RKO (cell line): ENCODE measurements at places on chromosomes 6 and 20.

DNA sequence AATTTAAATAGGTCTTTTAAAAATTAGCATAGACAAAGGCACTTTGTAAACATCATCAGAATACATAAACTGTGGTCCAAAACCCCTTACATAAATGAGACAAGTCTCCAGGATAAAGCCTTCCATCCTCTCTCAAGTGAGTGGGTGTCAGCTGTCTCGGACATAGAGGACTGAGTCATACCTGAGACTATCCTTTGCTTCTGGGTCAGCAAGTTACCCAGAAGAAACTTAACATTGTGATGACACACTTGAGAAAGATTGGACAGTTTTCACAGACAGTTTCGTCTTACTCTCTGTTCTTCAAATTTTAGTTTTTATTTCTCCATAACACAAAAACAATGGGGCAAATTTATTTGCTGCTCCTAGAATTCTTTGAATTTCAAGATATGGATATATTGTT is 838.0 kb downstream of the DHX35 start:
- DNase-seq, result peak; percentile 63

DNA sequence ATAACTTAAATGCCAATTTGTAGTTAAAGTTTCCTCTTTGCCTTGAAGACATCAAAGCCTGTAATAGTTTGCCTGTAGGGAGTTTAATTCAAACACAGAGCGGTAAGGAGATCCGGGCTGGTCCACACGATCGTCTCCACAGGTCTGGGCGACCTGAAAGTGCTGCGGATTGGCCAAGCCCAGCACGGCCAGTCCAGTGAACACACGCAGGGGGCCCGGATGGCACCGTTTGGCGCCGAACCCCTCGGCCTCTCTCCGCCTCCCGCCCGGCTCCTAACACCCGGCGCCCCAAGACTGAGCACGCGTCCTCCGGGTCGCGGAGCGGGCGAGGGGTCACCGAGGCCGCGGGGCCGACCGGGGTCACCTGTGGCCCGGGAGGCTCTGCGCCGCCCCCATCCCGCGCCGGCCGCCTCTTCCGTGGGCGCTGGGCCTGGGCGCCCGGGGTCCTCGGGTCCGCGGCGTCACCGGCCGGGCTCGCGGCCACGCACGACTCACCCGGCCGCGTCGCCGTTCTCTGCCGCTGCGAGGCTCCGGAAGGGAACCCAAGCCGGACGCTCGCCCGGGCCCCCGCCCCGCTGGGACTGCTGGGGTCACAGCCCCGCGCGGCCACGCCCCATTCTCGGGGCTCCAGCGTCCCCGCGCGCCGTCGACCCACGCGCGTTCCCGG is 481 bp downstream of the SERPINB6 start:
- peak; percentile 55 for DNase-seq

DNA sequence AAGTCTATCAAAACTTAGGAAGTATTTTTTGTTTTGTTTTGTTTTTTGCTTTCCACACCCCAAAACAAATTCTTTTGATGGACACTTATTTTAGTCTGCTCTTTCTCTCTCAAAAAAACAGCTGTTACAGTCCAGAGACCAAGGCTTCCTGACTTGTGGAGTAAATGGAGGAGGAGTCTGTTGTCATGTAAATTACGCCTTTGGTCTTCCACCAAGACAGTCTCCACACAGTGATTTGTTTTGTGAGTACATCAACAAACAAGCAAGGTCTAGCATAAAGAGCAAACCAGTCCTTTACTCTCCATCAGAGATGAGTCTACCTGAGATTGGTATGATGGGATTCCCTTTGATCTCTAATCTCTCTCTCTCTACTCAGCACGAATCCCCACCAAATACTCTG is 588.0 kb upstream of the ARID1B start:
- DNase-seq, result no peak

GRCh38 chr6:137866200-137866913 is 702 bp upstream of the TNFAIP3 start:
- DNase-seq, result peak; percentile 65

GRCh38 chr6:135087803-135088202 is 33.2 kb upstream of the HBS1L start:
- DNase-seq, result no peak

DNA sequence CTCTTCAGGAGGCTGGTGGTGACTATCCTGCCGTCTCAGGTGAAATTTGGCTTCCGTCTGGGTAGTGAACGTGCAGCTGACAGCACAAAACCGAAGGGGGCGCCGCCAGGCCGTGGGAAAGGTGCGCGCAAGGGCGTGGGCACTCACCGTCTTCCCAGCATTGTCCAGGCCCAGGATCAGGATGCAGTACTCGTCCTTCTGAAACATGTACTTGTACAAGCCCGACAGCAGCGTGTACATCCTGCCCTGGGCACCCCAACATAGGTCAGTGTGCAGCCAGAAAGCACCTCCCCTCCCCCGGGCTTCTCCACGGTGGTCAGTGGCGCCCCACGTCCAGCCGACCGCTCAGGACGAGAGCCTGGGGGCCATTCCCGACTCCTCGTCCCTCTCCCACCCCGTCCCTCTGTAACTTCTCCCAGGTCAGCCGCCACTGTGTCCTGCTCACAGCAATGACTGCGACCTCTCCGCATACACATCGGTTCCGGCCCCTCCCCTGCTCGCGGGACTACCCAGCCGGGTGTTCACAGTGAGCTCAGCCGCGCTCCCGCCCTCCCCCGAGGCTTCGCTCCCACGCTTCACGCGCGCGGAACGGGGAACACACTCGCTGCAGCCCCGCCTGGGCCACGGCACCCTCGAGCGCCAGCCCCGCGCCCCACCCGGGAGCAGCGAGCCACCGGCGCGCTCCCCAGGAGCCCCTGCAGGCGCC is 771 bp downstream of the ARFRP1 start:
- peak; percentile 75 for DNase-seq

- DNase-seq, result no peak
These were observed 207.1 kb downstream of the ERMARD start for GRCh38 chr6:169958510-169958909.

DNA sequence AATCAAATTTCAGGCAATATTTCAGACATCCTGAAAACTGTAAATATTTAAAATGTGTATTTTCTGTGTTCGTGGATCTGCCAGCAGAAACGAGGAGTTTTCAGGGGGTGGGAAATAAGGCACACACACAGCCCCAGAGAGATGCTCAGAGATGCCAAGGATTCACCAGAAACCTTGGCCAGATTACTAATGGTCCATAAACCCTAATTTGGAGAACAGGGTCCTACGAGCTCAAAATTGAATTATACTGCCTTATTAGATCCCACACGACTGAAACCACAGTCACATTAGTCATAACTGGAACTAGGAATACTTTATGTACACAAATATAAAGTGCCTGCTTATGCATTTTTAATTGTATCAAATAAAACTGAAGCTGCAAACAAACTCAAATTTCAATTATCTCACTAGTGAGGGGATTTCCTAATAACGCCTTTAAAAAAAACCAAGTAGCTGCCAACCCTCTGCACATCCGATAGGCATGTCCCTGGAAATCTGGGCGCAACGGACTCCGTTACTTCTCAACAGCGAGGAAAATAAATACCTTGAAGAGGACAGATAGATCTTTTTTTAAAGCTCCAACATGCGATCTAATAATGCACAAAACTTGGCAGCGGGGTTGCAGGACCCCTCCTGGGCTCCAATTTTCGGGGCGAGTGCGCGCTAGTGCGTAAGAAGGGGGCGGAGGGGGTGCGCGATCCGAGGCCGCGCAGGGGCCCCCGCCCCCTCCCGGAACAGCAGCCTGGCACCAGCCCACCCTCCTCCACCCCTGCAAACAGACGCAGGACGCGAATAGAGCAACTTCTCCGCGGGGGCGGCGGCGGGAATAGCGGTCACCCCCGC is 897 bp downstream of the CHD6 start:
- DNase-seq, result peak; percentile 65

DNA sequence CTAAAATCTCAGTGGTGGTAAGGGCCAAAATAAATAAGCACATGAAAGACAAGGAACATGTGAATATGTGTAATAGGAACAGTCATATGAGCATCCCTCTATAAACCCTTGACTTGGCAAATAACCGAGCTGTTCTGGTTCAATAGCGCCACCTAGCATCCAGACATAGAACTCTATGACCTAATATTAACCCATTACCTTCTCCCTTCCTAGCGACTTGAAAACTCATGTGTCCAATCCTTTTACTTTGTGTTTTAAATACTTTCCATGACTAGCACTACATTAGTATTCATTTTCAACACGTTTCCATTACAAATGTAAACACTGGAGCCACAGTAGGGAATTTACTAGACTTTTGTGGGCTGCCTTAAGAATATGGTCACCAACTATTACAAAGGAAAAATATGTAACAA is 279.7 kb downstream of the UST start:
- DNase-seq, result peak; percentile 62

GRCh38 chr20:17316316-17317038 is 89.6 kb downstream of the PCSK2 start:
- no peak for DNase-seq

DNA sequence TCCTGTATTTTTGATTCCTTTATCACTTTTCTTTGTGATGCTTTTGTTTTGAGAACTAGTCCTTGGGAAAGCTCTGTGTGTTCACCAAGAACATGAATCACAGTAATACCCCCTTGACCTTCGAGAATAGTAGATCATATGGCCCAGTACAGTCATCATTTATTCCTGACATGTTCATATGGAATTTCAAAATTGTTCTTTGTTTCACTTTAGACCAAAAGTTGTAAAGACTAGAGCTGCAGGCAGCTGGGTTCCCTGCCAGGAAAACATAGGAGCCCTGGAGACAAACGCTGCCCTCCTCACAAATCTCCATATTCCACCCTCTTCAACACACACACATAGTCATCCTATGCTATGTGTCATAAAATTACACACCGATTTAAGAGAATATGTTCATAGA is 621.2 kb upstream of the EYS start:
- peak; percentile 12 for DNase-seq

DNA sequence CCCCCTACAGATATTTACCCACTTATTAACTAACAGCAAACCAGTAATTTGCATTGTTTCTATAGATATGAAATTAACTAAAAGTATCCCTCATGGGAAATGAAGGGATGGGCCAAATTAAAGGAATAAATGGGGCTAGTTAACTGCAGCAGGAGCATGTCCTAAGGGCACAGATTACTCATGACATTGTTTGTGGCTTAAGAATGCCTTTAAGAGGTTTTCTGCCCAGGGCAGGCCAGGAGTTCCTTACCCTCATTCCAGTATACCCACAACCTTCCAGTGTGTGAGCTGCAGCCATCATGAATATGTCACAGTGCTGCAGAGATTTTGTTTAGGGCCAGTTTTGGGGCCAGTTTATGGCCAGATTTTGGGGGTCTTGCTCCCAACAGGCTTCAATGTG is 1101.9 kb downstream of the PRIM2 start:
- no peak for DNase-seq
